ENCODE measurements at places on chromosomes 3 and 15.

DNA sequence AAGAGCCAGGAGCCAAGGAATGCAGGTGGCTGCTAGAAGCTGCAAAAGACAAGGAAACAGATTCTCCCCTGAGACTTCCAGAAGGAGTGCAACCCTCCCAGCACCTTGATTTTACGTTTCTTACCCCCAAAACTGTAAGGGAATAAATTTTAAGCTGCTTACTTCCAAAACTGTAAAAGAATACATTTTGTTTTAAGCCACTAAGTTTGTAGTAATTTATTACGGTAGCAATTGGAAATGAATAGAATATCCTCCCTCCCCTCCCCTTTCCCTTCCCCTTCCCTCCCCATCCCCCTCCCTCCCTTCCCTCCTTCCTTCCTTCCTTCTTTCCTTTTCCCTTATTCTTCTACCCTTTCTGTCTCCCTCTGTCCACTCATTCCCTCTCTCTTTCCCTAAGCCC lies 203.7 kb upstream of the CFAP20DC start:
- DNase-seq, result no peak

DNA sequence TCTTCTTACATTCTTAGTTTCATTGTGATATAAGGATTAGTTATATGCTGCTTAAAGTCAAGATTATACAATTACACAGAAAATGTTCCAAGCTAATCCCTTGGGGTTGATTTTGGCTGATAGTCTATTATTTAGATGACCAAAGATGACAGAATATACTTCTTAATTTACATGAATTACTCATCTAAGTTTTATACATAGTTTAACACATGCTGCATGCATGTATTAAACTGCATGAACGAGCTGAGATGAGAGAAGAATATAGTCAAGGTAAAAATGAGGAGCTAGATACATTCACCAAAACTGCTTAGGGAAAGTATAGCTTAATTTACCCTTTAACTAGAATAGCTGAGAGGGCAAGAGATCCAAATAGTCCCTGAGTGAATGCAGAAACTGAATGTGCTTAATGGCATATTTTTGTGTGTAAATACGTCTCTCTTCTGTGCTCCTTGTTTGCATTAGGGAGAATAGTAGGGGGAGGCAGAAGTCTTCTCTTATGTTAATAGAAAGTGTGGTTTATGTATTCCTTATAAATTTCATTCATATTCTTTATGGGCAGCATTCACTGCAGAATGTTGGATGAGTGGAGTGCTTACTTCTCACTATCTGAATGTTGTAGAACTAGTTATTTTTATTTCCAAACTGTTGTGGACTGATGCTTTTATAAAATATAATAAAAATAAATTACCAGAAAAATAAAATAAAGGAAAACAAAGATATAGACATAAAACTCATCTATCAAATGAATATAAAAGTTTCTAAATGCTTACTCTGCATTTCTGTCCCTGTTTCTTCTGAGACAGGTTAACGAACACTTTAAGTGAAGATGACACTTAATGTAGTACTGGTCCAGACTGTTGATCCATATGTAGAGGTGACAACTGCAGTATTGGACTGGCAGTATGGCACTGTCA lies 327.8 kb downstream of the RBMS3 start:
- DNase-seq, result no peak

- no peak for DNase-seq
Measured at GRCh38 chr3:194087280-194087679, 48.7 kb upstream of the HES1 start.

GRCh38 chr15:28051955-28052633 lies 47.0 kb downstream of the OCA2 start:
- DNase-seq, result no peak

- peak; percentile 6 for DNase-seq
Measured at GRCh38 chr15:24761704-24762302, 86.2 kb downstream of the NPAP1 start.

DNA sequence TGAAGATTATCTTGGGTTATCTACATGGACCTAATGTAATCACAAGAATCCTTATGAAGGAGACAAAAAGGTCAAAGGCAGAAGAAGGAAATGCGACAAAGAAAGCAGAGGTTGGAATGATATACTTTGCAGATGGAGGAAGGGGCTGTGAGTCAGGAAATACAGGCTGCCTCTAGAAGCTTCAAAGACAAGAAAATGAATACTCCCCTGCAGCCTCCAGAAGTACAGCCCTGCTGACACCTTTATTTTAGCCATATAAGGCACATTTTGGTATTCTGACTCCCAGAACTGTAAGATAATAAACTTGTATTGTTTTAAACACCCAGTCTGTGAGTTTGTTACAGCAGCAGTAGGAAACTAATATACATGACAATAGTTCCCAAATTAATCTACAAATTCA lies 58.6 kb downstream of the SIDT1 start:
- no peak for DNase-seq

- DNase-seq, result no peak
Measured at GRCh38 chr3:114420072-114420471, 126.2 kb downstream of the TIGIT start.

DNA sequence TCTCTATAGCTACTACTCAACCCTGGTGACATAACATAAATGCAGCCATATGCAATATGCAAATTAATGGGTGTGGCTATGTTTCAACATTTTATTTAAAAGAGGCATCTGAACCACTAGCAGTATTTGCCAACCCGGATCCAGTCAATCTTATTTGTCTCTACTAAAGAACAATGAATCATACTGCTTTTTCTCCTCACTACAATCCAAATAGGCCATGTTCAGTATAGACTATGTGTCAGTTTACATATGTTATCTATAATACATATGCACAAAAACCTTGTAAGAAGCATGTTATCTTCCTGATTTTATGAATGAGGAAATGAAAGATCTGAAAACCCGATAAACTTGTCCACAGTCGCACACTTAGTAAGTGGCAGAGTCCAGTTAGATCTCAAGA lies 125.7 kb downstream of the STAG1 start:
- DNase-seq, result no peak

DNA sequence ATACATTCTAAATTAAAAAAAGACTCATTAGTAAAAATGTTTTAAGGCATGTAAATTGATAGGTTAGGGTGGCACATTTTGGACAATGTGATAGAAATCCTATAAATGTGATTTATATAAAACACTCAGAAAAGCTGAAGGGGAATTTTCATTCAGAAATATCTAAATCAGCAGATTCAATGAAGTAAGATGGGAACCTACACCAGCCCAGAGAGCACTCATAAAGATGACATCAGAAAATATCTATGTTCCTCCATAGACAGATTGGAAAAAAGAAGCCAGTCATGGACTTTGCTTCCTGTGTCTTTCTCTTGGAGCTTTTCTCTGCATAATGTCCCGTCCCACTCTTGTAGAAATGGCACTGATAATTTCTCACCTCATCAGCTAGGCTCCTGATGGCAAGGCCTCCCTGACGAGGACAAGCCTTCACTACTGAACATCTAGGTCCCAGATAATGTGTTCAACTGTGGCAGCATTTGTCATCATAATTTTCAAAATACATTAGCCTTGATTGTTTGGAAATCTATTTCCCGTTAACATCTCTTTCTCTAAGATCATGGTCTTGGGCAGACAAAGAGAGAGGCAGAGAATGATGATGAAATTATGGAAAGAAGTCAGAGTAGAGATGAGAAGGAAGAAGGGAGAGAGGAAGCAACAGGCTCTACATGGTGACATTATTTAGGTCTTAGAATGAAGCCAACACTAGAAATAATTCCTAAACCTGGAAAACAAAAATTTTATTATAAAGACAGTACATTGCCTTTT lies 354.4 kb downstream of the NTRK3 start:
- no peak for DNase-seq

DNA sequence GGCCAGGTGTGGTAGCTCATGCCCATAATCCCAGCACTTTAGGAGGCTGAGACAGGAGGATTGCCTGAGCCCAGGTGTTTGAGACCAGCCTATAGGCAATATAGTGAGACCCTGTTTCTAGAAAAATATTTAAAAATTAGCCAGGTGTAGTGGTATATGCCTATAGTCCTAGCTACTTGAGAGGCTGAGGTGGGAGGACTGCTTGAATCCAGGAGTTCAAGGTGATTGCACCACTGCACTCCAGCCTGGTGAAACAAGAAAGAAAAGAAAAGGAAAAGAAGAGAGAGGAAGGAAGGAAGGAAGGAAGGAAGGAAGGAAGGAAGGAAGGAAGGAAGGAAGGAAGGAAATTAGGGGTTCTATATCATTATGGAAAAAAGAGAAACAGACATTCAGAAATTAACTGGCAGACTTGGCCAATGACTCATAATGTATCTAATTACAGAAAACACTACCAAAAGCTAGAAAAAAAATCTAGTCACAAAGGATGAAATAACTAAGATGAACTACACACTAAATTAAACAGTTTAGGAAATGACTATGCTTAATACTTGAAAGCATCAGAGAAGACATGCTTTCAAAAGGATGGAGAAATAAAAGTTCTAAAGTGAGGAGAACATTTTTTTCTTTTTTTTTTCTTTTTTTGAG lies 45.4 kb upstream of the TERB2 start:
- DNase-seq, result no peak

DNA sequence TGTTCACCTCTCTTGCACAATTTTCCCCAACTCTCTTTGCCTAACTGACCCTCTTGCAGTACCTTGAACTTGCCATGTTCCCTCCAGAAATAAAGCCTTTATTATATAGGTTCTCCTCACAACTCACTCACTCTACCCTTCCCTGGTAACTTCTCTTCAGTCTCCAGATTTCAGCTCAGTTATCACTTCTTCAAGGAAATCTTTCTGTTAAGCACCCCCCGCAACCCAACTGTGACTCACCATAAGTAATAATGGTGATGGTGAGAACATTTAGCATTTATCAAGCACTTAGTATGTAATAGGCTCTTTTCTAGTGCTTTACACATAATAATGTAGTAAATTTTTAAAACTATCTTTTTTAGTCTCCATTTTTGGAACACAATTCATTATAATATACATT lies 8.1 kb upstream of the OR5K1 start:
- DNase-seq, result no peak

GRCh38 chr15:76286271-76286879 lies 24.9 kb downstream of the ETFA start:
- DNase-seq, result peak; percentile 17

- no peak for DNase-seq
Measured at GRCh38 chr3:52106951-52107611, 47.1 kb downstream of the POC1A start.

DNA sequence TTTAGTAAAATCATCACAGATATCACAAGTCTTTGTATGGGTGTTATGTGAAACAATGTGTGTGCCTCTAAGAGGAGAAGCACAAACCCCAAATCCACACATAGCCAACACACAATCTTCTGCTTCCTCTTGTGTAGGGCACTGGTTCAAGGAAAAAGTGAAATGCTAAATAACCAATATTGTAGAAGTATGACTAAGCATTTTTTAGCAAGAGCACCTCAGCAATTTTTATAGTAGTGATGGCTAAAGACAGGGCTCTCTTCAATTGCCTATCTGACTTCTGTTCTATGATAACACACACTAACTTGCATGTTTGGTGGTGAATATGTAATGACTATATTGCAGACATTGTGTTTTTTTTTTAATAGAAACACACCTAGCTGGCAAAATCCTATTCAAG lies 997.9 kb upstream of the ALCAM start:
- DNase-seq, result no peak

- DNase-seq, result no peak
Measured at GRCh38 chr3:128992926-128993460, 883 bp downstream of the CFAP92 start.

DNA sequence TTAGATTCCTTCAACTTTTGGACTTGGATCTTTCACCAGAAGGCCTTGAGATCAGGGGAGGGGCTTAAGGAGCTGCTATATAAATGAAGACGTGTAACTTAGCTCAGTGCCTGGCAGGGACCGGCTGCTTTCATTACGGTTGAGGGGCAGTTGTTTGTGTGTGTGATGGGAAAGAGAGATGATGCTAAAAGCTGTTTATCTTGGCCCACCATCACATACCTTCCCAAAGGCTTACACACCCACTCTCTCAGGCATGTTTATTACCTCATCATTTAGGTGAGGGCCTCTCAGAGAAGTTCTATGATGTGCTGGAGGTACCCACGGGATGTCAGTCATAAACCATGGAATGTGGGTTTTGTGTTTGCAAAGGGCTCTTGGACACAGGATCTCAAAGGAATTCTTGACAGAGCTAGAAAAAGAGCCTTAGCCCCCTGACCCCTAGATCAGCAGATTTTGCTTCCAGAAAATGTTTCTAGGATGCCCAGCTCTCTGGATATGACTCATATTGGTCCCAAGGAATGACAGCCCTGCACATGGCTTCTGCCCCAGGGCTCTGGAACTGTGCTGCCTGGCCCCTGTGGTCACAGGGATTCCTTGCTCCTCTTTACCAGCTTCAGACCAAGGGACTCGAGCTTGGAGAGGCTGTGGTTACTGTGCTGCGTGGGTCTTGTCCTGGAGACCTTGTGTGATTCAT lies 15.9 kb upstream of the SMAD3 start:
- DNase-seq, result no peak

DNA sequence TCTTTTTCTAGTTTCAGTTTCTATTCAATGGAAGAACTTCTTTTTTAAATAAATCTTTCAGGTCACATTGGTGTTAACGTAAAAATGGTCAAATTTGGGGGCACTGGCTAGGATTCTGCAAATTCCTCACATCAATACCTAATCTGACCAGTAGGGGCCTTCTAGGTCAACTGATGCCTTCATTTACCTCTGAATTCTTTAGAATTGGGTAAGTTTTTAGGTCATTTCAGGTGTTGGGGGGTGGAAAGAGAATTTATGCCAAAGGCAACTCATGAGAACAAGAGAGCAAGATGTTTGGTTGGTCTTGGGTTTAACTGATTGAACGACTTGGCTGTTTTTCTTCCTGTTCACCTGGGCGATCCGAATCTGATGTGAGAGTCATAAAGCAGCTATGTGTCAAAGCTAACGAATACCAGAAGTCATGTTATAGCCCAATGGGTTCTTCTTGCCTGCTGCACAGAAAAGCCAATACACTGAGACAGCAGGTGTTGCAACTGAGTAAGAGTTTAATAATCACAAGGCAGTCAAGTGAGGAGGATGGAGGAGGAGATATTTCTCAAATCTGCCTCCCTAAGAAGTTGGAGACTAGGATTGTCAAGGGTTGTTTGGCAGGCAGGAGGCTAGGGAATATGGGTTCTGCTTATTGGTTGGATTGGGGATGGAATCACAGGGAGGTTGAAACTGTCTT lies 15.3 kb downstream of the LRRC49 start:
- no peak for DNase-seq
